Osteocyte (in vitro differentiated cells): ENCODE measurements at places on chromosomes 12 and 14. TPM values are rescaled to one million over a fixed set of nuclear protein-coding genes. Genes with fewer than 3 reads are reported as not detected.

- DNase-seq: no peak
These were observed 221.5 kb upstream of the G2E3 start for GRCh38 chr14:30337456-30337855.

- DNase-seq: no peak
These were observed 265.5 kb downstream of the ATP23 start for GRCh38 chr12:58206876-58207275.

GRCh38 chr12:52005903-52006703, 643 bp upstream of the TAMALIN start:
- DNase-seq: no peak

DNA sequence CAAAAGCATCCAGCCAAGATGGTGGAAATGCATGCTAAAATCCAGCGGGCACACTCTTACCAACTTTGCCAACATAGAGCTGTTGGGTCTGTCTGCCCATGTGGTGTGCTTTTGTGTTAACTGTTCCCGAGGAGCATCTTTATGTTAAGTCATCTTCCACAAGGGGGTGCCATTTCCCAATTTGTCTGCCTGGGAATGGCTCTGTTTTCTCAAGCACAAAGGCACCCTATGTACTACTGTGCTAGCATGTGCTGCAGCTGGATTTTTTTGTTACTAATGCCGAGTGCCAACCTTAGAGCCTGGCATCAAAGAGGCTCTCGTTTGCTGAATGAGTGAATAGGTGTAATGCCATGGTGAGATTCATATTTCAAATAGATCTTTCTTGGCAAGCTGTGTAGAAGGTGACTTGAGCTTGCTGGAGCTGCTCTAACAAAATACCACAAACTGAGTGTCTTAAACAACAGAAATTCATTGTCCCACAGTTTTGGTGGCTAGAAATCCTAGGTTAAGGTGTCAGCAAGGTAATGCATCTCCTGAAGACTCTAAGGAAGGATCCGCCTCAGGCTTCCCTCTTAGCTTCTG, 74.3 kb downstream of the TRHDE start:
- DNase-seq: no peak

Gene ZCCHC8
- 27.6 and 28.0 TPM in 2 replicates for total RNA-seq

Gene KCNMB4
- total RNA-seq: 1.1 and 1.5 TPM in 2 replicates

Gene NPAS3
- total RNA-seq: 2.4 and 3.3 TPM in 2 replicates

Gene DBX2
- not detected in 2 replicates for total RNA-seq

Gene GLI1
- total RNA-seq: 3.5 and 7.7 TPM in 2 replicates
